ENCODE measurements at places on chromosomes 2 and 18.

- no peak for DNase-seq
These were observed 443.0 kb upstream of the MMADHC start for GRCh38 chr2:150030436-150031190.

DNA sequence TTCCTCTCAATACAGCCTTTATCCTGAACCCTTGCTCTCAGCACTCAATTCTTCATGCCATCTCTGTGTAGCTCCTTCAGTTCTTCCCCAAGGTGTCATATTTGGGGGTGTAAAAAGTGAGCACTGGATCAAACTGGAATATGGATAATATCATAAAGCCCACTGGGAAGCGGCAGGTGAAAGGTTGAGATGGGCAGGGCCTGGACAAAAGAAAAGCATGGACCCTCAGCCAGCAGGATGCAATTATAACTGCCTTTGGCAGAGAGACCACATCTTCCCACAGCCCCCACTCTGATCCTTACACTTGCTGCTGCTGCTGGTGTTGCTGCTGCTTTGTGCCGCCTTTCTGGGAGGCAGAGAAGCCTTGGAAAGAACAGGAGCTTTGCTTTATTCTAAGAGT is 31.2 kb upstream of the STPG4 start:
- DNase-seq, result no peak

DNA sequence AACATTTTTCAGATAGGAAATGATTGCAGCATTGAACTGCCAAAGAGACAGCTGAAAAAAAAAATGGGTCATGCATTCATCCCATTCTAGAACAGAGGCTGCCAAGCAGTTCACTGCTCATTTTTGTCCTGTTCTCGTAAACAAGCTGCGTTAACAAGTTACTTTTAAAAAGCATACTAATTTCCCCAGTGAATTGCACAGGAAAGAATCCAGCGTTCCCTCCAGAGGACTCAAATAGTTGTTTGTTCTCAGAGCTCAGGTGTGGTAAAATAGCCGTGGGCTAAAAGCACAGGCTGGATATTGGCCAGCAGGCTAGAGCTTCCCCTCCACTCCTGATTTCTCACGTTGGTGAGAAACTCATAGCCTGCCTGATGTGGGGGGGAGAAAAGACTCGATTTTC is 76.1 kb upstream of the AQP4 start:
- DNase-seq, result no peak

DNA sequence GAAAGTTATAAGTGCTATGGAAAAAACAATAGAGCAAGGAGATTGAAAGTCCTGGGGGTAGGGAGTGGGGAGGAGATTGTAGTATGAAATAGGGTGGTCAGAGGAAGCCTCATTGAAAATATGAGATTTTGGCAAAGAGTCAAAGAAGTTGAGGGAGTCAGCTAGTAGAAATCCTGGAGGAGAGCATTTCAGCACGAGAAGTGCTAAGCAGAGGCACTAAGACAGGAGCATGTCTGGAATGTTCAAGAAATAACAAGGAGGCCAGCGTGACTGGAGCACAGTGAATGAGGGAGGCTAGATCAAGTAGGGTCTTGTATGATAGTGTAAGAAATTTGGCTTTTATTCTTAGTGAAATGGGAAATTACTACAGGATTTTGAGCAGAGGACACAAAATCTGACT is 2.1 kb upstream of the TSPYL6 start:
- no peak for DNase-seq

DNA sequence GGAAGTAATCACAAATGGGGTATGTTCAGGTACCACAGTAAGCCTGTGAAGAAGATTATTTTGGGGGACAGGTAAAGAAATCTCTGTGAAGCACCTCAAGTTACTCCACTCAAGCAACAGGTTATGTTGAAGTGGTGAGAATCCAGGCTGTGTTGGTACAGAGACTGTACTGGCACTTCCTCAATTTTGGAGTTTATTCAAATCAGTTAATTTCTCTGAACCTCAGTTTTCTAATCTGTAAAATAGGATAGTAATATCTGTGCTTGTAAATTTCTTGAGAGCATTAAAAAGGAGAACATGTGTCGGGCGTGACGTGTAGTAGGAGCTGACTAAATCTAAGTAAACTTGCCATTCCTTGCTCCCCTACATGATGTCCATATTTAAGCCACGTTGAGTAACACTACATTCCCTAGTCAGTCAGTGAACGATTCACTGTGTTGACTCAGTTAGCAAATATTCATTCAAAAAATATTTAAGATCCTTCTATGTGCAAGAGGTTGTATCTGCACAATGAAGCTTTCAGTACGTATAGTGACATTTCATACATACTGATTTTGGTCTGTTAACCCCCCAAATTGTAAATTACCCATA is 504.2 kb downstream of the ZEB2 start:
- DNase-seq, result no peak

DNA sequence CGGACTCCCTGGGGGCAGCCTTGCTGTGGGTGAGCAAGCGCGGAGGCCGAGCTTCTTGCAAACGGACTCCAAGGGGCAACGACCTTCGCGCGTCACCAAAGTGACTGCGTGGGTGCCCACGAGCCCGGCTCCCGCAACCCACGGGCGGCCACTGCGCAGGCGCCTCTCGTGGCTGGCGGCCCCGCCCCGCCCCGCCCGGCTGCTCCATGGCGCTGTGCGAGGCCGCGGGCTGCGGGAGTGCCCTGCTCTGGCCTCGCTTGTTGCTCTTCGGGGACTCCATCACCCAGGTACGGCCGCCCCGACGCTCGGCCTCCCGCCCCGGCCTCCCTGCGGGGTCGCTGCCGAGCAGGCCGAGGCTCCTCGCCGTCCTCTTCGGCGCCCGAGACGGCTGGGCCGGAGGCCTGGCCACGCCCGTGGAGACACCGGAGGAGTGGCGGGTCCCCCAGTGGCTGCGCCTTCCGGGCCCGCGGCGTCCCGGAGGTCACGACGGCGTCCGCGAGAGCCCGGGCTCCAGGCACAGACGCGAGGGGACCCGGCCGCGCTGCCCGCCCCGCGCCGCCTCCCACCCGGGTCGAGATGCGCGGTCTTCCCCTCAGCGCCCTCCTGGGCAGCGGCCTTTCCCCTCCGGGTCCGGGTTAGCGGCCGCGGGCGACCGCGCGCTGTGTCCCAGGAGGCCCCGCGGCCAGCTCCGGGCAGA is at the start of gene IAH1:
IAH1 (plus strand) TSS at position 191 of the 697 bp plus-strand sequence; CDS start at position 207, 16 bp downstream.
- peak; percentile 75 for DNase-seq
